Kidney glomerular epithelial cell (primary cell): ENCODE measurements at places on chromosomes 6 and 20.

DNA sequence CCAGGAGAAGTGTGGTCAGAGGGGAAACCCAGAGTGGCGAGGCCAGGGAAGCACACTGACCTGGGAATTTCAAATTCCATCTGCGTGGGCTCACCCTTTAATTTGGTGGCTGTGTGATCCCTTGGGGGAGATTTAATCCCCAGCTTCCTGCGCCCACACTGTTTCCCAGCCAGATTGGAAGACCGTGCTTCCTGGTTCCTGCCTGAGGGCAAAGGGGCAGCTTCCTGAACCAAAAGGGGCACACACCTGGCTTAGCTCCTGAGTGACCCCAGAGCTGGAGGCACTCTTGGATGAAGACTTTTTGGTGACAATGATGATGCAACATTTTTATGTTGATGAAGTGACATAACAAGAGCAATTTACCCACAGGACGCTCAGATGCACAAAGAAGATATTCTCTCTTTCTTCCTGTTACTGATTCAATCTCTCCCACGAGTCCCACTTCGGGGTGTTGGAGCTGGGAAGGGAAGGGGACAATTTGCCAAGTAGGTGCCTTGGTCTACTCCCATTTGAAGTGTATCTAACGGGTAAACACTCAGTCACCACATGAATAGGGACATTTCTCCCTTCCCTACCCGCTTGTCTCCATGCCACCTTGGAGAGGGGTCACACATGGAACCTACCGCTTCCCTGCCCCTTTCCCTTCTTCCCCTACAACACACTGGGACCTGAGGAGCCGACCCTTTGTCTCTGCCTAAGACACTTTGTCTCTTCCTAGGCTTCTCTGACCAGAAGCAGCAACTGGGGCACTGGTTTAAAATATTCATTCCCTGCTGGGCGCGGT is 28.6 kb upstream of the CDKN1A start:
- no peak for DNase-seq

- DNase-seq: no peak
These were observed 816.3 kb downstream of the QKI start for GRCh38 chr6:164230804-164231203.

GRCh38 chr6:135418040-135418760 is 79.3 kb downstream of the AHI1 start:
- DNase-seq: no peak

DNA sequence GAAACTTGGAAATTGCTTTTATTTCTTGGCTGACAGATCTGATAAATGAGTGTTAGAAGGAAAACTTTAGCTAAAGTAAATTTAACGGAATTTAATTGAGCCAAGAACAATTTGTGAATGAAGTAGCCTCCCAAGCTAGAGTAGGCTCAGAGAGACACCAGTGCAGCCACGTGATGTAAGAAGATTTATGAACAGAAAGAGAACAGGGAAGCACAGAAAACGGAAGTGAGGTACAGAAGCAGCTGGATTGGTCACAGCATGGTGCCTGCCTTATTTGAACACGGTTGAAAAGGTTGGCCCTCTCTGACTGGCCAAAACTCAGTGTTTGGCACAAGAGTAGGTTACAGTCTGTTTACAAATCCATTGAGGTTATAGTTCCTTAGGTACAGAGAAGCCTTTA is 29.5 kb upstream of the IFNGR1 start:
- no peak for DNase-seq

- peak; percentile 74 for DNase-seq
These were observed at the start of gene PCK1 for GRCh38 chr20:57560554-57561355. Gene PCK1, plus strand, starts transcription at chr20:57561110. Its CDS starts 302 bp downstream, at chr20:57561412.

DNA sequence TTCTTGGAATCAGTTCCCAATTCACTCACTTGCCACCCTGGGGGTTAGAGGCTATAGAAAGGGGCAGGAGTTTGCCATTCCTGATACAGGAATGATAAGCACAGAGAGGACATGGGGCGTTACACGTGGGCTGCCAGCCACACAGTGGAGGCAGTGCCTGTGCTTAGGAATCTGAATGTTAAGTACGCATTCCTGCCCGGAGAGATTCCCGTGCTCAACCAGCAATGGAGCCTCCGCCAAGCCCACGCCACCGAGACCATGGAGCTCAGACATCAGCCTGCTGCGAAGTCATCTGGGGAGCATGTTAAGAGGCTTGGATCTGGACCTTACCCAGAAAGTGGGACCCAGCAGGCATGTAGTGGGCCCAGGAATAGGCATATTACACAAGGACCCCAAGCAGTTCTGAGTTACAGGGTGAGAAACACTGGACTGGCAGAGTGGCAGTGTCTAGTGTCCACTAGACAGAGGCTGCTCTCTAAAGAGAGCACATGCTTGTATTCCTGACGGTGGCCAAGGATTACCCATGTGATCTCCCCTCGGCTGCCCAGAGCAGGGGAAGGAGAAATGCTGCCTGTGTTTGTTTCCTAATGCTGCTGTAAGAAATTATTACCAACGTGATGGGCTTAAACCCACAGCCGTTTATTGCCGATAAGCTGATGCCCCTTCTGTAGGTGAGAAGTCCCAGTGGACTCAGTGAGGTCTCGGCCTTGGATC is 138.2 kb downstream of the BMP7 start:
- DNase-seq: no peak

DNA sequence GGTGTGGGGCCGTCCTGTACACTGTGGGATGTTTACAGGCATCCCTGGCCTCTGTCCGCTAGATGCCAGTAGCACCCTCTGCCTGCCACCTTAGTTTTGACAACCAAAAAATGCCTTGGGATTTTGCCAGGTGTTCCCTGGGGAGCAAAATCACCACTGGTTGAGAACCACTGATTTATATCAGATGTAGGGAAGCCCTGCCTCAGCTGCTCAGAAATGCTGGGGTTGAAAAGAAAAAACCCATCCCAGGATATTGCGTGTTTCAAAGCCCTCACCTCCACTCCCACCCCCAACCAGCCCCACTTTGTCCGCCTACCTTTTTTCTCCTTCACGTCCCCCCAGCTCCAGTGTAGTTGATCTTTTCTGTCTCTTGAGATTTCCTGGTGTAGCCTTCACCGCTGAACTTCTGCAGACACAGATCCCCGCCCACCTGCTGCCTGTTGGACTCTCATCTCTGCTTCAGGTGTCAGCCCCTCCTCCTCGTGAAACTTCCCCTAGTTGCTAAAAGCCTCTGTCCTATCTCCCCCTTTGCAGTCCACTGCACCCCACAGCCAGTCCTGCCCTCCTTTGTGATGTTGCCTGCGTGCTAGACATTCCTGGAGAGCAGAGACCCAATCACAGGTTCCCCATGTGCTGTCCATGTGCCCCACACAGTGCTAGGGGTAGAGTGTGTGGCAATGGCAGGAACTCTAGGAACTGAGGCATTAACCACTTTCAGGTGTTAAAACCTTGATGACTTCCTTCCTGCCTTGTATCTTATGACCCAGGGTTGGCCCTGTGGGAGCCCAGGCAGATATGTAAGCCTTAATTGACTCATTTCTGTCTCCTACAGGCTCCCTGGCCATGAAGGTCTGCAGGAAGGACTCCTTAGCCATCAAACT is 98.9 kb downstream of the TBC1D7 start:
- DNase-seq: no peak

DNA sequence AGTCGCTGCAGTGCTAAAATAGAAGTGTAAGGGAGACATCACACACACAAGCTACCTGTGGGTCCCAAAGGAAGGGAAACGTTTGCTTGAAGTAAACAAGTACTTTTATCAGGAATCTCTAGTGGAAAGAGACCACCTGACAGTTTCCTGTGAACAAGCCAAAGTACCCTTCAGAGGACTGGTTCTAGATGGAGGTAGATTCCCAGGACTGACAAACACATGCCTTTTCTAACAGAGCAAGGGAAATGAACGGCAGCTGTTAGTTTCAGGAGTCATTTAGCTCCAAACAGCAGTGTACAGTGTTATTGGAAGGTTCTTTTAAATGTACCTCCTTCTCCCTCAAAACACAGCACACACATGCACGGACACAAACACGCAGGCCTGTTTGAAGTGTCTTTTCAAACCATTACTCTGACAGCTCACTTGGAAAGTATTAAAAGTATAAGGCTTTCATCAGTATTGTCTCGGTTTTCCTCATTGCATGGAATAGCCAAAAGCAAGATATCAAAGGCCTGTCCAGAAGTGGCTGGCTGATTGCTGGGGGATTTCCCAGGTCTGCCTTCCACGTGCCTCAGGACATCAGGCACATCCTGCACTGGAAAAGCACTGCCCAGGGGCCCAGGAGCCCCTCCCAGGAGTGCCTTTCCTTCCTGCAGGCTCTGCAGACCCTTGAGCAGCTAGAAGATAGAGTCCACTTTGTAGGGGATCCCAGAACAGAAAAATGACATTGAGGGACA is 393.2 kb upstream of the SOX4 start:
- DNase-seq: no peak

GRCh38 chr6:160221918-160222317 is 36.7 kb downstream of the SLC22A2 start:
- DNase-seq: no peak

DNA sequence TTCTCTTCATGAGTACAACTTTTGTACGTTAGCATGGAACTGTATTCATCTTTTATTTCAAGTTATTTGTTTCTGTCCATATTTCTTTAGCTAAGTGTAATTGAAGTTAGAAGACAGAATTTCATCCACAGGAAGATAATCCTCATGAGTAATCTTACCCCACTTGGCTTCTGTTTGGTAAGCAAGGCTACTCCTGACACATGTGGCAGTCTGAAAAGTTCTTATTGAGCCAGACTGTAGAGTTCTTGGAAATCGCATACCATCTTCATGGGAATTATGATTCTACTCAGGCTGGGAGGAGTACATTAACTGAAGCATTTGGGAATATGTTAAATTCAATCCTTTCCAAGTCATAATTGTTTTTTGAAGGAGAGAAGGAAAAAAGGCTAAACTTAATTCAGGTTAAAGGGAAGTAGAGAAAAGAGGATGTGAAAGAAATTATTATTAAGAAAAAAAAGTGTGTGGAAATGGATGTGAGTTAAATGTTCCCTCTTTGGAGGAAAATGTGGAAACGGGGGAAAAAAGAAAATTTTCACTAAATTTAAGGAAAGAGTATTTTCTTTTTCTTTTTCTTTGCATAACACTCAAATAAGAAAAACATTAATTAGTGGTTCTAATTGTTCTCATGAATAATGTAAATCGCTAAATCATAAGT is 41.5 kb upstream of the TENT5A start:
- no peak for DNase-seq

DNA sequence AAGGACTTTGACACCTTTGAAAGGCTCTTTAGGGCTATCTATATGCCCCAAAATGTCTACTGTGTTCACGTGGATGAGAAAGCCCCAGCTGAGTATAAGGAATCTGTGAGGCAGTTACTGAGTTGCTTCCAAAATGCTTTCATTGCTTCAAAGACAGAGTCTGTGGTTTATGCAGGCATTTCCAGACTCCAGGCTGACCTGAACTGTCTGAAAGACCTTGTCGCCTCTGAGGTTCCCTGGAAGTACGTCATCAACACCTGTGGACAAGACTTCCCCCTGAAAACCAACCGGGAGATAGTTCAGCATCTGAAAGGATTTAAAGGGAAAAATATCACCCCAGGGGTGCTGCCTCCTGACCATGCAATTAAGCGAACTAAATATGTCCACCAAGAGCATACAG is 65.2 kb downstream of the GCNT2 start:
- no peak for DNase-seq

- no peak for DNase-seq
These were observed 35.4 kb upstream of the ZNFX1 start for GRCh38 chr20:49313283-49313682.

DNA sequence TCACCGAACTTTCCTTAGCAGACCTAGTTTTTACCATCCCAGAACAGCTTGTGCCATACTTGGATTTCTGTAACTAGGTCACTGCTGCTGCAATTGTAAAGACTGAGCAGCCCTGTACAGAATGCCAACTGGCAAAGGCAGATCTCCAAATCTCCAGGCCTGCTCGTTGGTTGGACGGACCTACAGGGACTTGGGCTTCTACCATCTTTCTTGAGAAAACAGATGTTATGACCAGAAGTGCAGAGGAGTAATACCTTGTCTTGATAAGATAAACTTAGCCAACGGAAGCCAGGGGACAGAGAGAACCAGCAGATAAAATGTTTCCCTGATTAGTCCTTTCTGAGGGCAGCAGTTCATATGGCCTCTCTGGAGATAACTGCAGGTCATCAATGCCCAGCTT is 304.1 kb downstream of the RFPL4B start:
- no peak for DNase-seq

- DNase-seq: no peak
These were observed 34.3 kb upstream of the TNFRSF21 start for GRCh38 chr6:47344022-47344421.

DNA sequence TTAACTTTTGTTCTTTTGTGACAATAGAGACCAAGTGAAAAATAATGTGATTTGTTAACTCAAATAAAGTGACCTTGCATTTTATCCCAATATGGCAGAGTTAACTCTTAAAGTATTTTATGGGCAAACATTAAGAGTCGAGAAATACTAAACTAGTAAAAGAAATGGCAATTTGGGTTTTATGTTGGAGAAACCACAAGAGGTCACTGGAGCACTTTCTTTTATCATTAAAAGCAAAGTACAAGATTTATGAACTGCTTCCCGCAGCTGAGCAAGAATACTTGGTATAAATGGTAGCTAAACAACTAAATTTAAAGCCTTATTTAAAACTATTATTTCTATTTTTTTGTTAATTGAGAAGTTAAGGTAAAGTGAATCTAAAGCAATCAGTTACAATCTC is 33.5 kb upstream of the MCM9 start:
- DNase-seq: peak; percentile 34

GRCh38 chr20:62822788-62823651 is 6.2 kb downstream of the COL9A3 start:
- no peak for DNase-seq

GRCh38 chr20:64216036-64216435 is 39.5 kb upstream of the PCMTD2 start:
- DNase-seq: no peak
